ENCODE measurements at places on chromosomes 7 and 10.

GRCh38 chr7:82959528-82959927 is 203.2 kb downstream of the PCLO start:
- no peak for DNase-seq

DNA sequence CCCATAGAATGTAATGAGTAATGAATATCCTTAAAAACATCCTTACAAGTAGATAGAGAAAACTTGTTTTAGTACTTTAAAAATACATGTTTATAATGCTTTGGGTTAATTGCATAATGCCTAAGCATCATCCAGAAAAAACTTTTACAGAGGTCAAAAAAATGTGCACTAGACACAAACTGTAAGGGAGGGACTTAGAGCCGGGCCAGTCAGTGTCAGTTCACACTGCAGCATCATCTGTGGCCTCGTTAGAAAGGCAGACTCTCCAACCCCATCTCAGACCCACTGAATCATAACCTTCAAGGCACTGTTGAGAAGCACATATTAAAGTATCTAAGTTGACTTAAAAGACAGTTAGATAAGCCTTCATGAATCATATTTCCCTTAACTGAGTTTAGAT is 230.1 kb upstream of the PRPS1L1 start:
- DNase-seq: no peak

DNA sequence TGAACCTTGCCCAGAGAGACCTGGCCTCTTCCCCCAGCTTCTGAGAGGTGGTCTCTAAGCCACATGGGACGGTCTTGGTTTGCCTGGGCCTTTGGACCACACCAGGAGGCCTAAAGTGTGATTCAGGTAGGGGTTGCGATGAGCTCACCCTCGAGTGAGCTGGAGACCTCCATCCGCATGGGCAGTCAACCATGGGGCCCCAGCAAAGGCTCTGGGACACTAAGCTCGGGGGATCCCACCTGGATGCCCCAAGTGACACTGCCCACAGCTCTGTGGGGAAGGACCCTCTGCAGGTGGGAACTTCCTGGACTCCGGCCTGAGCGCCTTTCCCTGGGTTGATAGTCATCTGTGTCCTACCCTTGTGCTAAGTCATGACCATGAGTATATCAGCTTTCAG is 57.1 kb upstream of the FAM20C start:
- no peak for DNase-seq

DNA sequence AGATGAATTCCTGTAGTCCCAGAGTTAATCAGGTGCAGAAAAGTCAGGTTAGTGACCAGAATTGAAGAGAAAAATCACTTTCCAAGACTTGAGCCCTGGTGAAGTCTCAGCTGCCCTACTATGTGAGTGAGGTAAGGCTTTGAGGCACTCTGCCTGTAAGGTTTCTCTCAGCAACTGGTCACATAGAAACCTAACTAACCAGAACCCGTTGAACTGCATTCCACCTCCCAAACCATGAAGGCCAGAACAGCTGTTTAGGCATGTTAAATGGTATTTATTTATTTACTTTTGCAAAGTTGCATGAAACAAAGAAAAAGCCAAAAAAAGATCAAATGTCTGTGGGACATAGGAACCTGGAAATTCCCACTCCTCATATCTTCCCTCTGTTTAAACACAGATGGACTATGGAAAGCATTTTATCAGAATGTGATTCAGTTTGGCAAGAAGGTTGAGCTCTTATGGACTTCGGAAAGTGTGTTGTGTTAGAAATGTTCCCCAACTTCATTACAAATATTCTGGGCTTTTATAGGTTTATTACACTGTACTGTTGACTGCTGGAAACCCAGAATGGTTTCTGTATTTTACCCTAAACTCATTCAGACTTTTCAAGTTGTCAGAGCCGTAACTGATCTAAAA is 12.8 kb upstream of the GPR85 start:
- no peak for DNase-seq

GRCh38 chr10:9294865-9295264 is 1240.4 kb downstream of the GATA3 start:
- DNase-seq: no peak

- DNase-seq: no peak
Observed at GRCh38 chr7:106110238-106110560, 1.9 kb downstream of the SYPL1 start.

- no peak for DNase-seq
Observed at GRCh38 chr10:107813451-107814162, 649.1 kb upstream of the SORCS1 start.

- no peak for DNase-seq
Observed at GRCh38 chr7:100888988-100889750, at the start of gene UFSP1. UFSP1 (minus strand) TSS chr7:100889715; CDS start chr7:100889271, 444 bp downstream.

DNA sequence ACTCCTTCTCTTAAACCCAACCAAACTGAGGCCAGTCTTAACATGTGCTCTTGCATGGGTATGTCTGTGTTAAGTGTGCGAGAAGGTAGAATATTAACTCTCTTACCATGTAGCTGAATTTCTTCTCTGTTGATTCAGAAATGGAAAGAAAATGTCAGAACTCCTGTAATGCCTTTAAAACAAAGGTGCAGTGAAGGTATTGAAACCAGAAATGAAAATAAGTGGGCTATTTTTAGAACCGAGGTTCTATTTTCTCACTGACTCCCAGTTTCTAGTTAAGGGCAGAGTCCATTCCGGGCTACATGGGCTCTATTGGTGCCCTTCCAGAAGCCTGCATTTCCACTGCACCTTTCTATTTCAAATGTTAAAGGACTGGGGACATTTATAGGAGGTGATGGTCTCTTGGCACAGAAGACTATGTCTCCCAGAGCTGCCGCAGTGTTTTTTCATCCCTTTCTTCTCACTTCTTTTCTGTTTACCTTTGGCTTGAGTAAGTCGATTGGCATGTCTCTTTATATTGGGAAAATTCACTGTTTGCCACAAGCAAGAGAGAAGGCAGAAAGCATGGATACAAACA is 174.9 kb downstream of the LRMDA start:
- no peak for DNase-seq

DNA sequence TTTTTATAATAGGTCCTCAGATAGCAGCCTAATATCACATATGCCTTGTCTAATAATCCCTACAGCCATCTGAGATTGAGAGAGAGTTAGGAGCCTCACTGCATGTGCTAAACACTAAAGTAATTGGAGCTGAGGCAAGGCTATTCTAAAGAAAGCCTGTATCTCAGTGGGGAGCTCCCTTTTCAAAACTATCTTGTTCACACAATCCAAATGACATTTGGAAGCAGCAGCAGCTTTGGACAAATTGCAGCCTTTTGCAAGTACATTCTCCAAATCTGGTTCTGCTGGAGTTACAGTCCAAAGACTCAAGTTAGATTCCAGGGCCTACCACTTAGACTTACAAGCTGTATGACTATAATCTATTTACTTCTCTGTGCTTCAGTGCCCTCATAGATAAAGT is 104.5 kb downstream of the MACC1 start:
- no peak for DNase-seq

DNA sequence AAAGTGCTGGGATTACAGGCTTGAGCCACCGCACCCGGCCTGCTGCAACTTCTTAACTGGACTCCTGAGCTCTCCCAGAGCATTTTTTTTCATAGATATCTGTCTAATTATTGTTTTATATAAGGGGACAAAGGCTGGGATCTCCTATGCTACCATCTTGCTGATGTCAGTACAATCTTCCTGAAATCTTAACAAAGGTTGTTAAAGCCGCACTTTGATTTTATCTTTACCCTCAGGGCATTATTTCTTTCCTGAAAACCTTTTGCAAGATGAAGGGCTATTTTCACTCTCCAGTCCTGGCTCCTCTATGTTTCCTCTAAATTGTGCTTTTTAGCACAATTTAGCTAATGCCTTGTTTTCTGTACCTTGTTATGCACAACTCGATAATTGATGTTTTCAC is 102.9 kb downstream of the EPC1 start:
- DNase-seq: no peak

- DNase-seq: no peak
Observed at GRCh38 chr7:147798001-147798400, 792.6 kb upstream of the C7orf33 start.

GRCh38 chr7:120991161-120991560 is 2.6 kb downstream of the CPED1 start:
- no peak for DNase-seq

DNA sequence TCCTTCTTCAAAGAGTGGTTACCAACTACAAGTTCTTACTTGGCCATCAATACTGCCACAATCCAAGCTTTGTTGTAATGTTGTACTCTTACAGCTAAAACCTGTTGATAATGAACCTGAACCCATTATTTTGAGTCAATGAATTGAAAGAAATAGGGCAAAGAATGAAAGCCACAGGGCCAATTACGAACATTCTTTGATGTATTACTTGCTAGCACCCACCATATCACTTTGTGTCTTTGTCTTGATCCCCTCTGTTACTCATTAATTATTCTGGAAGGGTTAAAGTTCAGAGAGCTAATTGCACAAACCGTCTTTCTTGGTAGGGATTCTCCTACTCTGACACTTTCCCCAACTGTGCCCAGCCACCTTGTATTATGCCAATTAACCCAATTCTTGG is 53.2 kb upstream of the TFEC start:
- DNase-seq: no peak
